Esophagus muscularis mucosa (tissue), 4 donors: ENCODE measurements at places on chromosomes 7 and 10.

- peak; percentile 39 for DNase-seq
Measured at GRCh38 chr7:24197852-24198251, 86.1 kb upstream of the NPY start.

GRCh38 chr10:123585477-123586445 is 80.4 kb upstream of the GPR26 start:
- no peak for DNase-seq

DNA sequence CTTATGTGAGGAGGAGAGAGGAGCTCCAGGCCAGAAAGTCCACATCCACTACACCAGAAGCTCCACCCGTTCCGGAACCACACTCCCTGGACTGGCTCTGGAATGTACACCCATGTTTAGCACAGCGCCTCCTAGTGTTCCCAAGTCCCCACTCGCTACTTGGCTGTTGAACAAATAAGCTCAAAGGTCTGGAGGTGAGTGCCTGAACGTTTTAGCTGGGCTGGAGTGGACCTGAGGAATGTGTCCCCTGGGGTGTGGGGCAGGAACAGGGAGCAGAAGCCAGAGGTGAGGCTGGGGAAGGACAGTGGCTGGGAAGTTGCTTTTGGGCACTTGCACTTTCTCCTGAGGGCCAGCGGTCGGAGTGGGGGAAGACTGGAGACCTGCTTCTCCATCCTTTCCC is 164.1 kb upstream of the CDCA7L start:
- DNase-seq = no peak

DNA sequence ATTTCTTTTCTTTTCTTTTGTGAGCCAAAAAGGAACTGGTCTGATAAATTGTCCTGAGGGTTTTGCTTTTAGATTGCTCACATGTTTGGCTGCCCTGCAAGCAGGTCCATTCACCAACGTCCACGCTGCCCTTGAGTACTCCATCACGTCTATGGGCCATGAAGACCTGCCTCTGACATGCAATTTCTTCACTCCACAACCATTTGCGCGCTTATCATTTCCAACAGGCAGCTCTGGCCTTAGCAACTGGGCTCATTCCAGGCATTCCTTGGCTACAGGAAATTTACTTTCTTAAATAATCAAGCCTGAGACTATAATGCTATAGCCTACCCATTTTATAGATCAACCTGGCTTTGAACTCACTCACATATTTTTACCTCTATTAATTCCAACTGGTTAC is 408.3 kb upstream of the C7orf33 start:
- no peak for DNase-seq

- no peak for DNase-seq
Measured at GRCh38 chr7:7969306-7970236, 975 bp downstream of the GLCCI1 start.

- DNase-seq = no peak
Measured at GRCh38 chr10:106384496-106384895, 780.0 kb downstream of the SORCS1 start.

DNA sequence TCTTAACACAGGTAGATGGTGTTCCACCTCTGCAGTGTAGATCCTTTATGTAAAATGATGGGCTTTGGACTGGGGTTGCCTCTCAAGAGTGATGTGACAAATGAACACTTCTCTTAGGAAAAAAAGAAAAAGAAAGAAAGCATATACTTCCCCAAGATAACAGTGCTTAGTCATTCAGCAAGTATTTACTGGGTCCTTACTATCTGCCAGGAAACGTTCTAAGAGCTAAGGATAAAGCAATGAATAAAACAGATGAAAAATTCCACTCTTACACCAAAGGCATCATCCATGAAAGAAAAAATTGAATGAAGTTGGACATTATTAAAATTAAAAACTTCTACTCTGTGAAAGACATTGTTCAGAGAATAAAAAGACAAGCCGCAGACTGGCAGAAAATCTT is 177.3 kb downstream of the C7orf25 start:
- DNase-seq = no peak

DNA sequence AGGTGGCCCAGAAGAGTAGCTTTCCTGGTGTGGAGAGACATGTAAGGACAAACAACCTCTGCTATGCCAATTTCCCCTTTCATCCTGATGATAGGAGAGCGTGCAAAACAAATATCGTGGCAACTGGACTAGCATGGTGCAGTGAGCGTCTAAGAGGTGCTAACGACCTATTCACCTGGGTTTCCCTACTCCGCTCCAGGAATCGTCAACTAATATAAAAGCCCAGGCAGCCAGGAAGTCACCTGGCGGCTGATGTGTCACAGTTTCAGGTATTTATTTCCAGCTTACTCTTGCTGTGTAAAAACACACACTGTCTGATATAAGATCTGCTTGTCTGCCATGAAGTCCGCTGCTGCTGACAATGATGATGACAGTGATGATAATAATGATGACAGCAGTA is 56.5 kb upstream of the EFCAB10 start:
- DNase-seq = no peak

DNA sequence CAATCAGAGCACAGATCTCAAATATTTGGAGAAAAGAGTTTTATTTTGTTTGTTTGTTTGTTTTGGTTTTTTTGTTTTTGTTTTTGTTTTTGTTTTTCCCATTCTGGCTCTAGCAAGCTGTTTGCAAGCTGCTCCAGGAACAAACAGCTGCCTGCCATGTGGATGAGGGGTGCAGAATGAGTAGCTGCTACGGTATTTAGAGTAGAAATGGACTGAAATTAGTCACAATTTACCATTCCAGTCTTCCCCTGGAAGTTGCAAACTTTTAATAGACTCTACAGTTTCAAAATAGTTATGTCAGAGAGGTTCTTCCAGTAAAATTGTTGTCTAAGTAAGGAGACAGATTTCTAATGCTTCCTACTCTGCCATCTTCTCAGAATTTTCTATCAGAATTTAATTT is 27.1 kb upstream of the TAS2R16 start:
- no peak for DNase-seq

GRCh38 chr10:79608505-79609375 is 2.0 kb upstream of the SFTPA1 start:
- peak; percentile 89 for DNase-seq

DNA sequence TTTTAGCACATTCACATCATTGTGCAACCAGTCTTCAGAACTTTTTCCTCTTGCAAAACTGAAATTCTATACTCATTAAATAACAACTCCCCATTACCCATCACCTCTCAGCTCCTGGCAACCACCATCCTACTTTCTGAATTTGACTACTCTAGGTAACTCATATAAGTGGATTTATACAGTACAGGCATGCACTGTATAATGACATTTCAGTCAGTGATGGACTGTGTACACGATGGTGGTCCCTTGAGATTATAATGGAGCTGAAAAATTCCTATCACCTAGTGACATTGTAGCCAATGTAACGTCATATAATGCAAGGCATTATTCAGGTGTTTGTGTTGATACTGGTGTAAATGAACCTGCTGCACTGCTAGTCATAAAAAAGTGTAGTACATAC is 60.1 kb downstream of the BTRC start:
- no peak for DNase-seq

DNA sequence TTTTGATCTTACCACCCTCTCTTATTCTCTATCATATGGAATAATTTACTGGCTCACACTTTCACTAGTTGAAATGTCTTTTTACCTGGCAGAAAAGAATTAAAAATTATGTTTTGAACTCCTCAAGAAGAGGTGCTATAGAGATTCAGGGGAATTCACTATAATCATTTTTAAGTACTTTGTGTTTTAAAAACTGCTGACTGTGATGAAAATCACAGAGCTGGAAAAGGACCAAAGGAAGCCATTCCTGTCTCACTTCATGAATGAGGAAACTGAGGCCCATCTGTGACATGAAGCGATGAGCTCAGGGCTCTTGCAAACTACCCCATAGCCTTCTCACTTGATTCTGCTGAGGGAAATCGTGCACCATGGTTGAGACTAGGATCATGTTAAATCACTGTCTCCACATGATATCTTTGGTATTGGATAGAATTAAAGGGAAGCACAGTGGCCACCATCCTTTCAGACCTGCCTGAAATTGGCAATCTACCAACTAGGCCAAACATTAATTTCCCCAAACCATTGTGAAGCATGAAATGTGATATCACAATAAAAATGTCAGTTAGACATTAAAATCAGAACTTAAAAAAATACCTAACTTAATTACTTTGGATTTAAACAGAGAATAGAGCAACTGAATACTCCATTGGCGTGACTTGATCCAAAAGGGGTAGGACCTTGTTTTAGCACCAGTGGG is 141.0 kb downstream of the FZD1 start:
- DNase-seq = no peak

- no peak for DNase-seq
Measured at GRCh38 chr7:47601119-47601880, 19.4 kb upstream of the TNS3 start.

DNA sequence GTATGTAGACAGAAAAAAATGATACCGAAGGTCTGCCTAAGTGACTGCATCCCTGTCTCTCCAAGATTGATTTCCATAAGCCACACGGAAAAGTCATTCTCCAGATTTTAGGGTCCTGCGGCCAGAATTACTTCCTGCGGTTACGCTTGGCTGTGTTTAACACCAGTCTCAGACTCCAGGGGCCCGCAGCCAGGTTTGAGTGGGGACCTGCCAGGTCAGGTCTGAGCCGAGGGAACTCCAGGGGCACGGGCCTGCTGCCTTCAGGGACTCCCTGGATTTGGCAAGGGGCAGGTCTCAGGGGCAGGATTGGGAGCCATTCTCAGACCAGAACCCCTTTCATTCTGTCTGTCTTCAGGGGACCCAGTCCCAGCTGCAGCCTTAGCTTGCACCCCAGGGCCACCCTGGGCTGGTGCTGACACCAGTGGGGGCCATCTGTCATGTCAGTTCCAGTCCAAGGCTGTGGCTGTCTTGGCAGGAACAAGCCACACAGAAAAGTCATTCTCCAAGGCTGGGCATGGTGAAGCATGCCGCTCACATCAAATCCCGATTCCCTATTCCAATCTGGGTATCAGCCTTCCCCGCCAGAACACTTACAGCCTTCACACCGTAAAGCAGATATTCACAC is 39.0 kb downstream of the TMEM120A start:
- DNase-seq = no peak

DNA sequence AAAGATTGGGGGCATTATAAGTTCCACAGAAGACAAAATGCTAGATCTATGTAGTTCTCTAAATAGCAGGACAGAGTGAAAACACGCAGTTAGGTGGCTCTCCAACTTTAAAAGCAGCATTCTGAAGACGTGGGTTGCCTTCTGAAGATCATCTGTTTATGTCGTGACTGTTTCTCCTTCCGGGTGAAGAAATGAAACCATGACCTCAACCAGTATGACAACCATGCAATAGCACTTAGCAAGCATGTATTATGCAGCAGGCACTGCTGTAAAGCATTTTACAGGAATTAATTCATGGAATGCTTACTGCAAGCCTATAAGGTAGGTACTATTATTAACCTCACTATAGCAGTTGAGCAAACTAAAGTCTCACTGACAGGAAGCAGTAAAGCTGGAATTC is 125.2 kb downstream of the SLC25A13 start:
- no peak for DNase-seq

GRCh38 chr7:21383227-21384220 is 44.4 kb upstream of the SP4 start:
- no peak for DNase-seq

DNA sequence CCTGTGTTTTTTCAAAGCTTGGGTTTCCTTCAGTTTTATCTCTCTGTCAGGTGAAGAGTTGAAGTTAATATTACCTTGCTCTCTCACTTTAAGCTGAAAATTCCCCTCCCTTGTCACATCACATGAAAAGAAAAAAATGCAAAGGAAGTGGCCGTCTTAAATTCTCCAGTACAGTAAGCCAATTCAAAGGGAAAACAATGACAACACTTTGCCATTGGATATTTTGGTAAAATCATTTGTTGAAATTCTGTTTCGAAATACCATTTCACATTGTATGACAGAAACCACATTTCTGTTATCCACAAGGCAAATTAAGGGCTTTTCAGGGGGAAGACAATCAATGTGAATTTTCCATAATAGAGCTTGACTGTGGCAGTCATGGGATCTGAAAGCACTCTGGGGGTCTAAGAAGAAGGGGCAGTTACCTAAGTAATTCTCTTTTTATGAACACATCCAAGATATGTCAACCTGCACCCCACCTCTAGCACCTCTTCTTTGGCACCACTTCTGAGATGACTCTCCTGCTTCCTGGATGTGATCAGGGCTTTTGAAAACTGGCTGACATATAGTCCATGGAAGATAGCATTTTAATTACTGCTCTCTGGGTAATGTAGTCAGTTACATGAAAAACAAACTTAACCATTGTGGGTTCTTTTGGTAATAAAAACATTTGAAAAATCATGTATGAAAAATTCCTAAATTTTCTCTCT is 63.8 kb downstream of the ENTPD1 start:
- DNase-seq = no peak

GRCh38 chr7:90961037-90961725 is 303.1 kb upstream of the FZD1 start:
- no peak for DNase-seq

DNA sequence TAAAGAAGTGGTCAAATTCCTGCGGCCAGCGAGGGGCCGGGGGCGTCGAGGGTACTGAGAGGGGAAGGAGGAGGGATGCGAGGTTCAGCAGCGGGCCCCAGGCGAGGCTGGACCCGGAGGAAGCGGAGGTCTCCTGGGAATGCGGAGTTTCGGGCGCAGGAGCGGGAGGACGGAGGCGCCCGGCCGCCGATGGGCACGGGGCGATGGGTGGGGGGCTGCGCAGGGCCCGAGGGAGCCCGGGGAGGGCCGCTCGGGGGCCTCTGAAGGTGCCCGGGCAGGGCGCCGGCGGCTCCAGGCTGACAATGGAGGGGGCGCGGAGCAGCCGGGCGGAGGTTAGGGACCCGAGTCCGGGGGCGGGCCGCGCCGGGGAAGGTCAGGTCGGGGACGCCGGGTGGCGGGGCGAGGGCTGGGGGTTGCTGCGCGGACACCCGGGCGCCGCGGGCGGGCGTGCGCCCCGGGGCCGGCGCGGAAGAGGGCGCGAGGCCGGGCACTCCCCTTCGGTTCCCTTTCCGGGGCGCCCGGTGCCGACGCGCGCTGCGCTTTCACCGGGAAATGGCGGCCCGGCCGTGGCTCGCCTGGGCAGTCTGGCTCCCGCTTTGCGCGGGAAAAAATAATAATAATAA is 683 bp downstream of the MACROH2A2 start:
- DNase-seq = no peak

- no peak for DNase-seq
Measured at GRCh38 chr10:124524991-124525653, 63.5 kb downstream of the LHPP start.

- peak; percentile 57 for DNase-seq
Measured at GRCh38 chr10:44516891-44517290, 132.0 kb upstream of the CXCL12 start.

DNA sequence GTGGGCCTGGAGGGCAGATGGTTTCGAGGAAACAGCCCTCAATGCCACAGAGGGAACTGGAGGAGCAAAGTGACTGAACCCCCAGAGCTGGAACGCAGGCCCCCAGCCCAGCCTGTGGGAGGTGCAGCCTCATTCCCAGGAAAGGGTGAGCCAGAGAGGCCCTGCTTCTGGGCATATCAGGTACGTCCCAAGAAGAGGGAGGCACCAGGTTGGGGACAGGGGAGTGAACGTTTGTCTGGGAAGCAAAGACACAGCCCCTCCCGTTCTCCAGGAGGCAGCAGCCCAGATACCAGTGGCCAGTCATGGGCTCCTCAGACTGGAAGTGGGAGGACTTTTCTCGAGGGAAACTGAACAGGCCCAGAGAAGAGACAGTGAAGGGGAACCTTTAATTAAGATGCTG is 74.3 kb upstream of the RET start:
- DNase-seq = peak; percentile 64
